ENCODE measurements at places on chromosomes 5 and 9. TPM values are rescaled to one million over a fixed set of nuclear protein-coding genes. Genes with fewer than 3 reads are reported as not detected.

DNA sequence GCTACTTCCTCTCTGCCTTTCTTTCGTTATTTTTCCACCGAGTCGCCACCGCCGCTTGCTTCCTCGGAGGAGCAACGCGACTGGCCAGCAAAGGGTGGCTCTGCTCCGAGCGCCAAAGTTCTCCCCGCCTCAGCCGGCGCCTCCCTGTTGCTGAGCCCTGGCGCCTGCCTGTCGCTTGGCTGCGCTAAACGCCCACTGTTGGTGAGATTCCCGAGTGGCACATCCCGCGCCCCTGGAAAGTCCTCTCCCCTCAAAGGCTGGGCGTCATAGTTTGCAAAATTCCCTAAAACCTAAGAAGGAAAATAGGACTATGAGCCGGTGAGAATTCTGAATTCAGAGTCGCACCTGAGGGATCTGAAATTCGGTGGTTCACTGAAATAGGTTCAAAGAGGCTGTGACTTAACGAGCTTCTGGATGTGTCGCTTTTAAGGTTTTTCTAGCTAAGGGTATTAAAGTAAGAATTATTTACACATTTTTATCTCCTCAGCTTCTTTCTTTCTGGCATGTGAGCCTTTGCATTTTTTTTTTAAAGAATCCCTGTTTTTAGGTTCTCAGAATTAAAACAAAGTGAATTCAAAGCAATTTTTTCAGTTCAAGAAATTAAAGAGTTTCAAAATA lies at the start of gene GRIN3A:
TSS of gene GRIN3A (minus strand) at position 82 of the 618 bp plus-strand sequence. CDS start 668 bp downstream, outside the sequence.
- DNase-seq: peak; percentile 56

- no peak for DNase-seq
Observed at GRCh38 chr9:136039488-136039887, 55.6 kb downstream of the NACC2 start.

DNA sequence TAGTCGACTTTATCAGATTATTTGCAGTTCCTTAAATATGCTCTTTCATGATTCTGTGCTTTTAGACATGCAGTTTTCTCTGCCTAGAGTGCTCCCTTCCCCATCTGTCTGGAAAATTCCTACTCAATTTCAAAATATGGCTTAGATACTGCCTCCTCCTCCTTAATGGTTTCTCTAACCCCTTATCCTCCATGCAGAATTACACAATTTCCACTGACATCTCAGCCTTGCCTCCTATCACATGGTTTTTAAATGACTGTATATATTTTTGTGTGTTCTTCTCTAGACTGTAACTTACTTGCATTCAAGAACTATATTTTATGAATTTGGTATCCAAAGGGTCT lies 85.2 kb downstream of the SLC44A1 start:
- DNase-seq: no peak

GRCh38 chr9:136482046-136482792 lies 621 bp downstream of the SEC16A start:
- no peak for DNase-seq

DNA sequence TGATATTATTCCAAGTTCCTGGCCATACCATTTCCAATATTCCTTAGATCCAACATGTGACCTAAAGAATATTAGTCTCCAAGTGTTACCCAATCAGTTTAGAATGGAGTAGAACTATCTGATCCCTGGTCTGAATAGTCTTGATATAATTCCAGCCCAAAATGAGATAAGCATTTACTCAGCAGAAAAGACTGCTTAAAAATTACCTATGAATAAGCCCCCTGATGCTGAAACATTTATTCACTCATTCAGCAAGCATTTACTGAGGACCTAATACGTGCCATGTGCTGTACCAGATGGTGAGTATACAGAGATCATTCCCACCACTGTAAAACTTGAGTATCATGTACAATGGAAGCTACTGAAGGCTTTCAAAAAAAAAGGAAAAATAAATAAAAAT lies 157.0 kb downstream of the FAM114A2 start:
- DNase-seq: no peak

- no peak for DNase-seq
Observed at GRCh38 chr9:71036501-71036900, 84.9 kb downstream of the TRPM3 start.

DNA sequence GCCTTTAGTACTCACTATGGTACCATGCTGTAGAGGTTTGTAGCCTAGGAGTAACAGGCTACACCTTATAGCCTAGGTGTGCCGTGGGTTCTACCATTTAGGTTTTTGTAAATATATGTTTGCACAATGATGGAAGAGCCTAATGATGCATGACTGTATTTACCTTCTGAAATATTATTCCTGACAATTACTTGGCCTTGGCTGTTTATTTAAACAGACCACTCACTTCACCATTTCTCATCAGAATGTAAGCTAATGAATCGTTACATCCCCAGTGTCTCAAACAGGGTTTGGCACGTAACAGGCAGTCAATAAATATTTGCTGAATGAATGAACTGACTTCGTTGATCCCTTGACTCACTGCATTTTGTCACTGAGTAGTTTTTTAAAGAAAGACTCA lies 93.1 kb downstream of the MED27 start:
- no peak for DNase-seq

- DNase-seq: no peak
Observed at GRCh38 chr5:5666369-5666768, 243.9 kb downstream of the ICE1 start.

- DNase-seq: no peak
Observed at GRCh38 chr5:174259696-174260420, 214.4 kb downstream of the NSG2 start.

- no peak for DNase-seq
Observed at GRCh38 chr5:69242215-69242927, 7.7 kb downstream of the CDK7 start.

DNA sequence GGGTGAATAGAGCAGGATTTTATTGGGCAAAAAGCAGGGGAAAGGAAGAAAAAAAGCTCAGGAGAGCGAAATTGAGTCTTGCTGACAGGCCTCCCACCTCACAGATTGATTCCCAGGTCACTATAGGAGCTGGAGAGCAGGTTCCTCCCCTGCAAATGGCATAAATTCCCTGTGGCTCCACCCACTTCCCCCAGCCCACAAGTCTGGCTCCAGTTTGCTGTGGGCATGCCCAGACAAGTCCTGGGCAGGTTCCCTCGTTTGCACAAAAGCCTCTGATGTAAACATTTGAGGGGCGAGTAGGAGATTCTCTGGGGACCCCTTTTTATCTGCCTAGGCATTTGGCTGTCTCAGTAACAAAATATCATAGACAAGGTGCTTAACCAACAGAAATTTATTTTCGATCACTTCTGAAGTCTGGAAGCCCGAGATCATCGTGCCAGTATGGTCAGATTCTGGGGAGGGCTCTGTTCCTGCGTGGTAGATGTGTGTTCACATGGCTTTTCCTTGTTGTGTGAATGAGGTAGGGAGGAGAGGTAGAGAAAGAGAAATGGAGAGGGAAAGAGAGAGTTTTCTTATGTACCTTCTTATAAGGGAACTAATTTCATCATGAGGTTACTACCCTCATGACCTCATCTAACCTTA lies 614.5 kb downstream of the MAT2B start:
- DNase-seq: no peak

DNA sequence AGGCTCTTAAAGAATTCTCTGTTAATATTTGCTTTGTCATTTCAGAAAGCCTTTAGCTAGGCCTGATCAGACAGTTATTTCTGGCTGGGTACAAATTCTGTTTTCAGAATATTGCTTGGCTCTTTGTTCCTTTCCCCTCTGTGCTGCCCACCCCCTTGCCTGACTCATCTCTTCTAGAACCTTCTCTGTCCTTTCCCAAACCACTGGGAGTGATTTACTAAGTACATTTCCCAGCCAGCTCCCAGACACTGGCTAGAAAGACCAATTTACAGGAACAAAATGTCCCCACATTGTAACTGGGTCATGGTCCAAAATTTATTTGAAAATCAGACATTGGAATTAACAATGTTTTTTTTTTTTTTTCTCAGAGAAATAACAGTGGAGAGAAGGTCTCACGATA lies 133.1 kb upstream of the MAP1B start:
- no peak for DNase-seq

DNA sequence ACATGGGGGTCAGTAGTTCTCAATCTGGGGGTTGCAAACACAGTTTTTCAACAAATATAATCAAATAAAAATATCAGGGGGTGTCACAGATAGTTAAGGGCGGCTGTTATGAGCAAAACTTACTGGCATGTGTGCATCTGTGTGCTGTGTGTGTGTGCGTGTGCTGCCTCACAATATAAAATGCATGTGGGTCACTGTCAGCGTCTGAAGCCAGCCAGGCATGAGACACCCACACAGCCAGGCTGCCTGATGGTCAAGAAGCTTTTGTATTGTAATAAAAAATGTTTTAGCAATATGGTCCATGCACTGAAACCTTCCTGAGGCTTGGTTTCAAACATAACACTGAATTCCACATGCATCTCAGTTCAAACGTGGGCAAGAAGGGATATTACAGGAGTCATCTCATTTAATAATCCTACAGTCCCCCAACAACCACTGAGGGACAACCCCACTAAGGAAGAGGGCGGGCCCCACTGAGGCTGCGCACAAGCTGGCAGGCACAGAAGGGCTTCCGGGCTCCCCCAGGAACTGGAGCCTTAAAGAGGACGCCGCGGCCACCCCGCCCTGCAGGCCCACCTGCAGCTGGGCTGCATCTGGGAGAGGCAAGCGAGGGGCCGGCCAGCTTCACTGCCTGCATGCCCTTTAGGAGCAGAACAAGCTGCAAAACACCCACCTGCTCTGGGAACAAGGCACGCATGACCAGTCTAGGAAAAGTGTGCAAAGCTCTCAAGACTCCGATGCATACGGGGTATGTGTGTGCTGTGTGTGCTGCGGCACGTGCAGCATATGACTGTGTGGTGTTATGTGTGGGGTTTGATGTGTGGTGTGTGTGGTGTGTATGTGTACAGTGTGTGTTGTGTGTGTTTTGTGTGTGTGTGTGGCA lies 14.1 kb downstream of the SEMA4D start:
- DNase-seq: peak; percentile 87

- no peak for DNase-seq
Observed at GRCh38 chr5:38445374-38446028, 110.9 kb downstream of the LIFR start.

DNA sequence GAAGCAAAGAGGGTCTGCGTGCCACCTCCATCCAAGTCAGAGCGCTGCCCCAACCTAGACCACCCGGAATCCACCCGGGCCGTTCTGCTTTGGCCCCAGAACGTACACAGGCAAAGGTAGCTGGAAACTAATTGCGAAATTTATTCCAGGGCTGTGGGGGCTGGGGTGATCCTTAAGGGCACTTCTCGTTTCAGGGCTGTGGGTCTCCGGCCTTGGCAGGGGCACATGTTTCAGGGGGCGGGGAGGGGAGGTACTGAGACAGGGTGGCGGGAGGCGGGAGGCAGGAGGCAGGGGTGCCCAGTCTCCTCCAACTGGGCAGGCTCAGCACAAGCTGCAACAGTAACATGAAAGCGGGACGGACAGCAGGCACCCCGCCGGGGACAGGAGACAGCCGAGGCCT lies 26.1 kb downstream of the NR5A1 start:
- DNase-seq: no peak

GRCh38 chr9:122076117-122076516 lies 17.0 kb downstream of the TTLL11 start:
- no peak for DNase-seq

- DNase-seq: no peak
Observed at GRCh38 chr9:93304574-93305496, 120.9 kb downstream of the WNK2 start.

GRCh38 chr9:17864951-17865350 lies 286.1 kb downstream of the SH3GL2 start:
- DNase-seq: no peak

GRCh38 chr9:98378206-98378780 lies 122.8 kb upstream of the TBC1D2 start:
- no peak for DNase-seq

- no peak for DNase-seq
Observed at GRCh38 chr9:117549444-117549843, 134.6 kb upstream of the ASTN2 start.

DNA sequence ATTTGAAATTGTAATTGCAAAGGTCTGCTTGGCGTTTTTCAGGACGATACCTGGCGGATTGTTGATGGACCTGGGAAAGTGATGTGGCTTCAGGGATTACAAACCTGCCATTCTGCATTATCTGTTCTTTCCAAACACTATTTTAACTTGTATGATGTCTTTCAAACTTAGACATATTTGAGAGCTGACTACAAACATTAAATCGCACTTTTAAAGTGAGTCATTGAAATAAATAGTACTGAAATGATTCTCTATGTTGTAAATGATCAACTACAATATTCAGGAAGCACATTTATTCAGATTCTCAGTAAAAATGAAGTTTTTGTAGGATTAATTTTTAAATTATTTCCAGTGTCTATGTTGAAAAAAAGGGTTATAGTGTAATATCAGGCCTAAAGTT lies 32.3 kb upstream of the TMEM171 start:
- no peak for DNase-seq

GRCh38 chr9:37251452-37251851 lies 131.1 kb downstream of the ZCCHC7 start:
- DNase-seq: no peak

- DNase-seq: no peak
Observed at GRCh38 chr9:136210276-136210675, 5.3 kb upstream of the LHX3 start.

DNA sequence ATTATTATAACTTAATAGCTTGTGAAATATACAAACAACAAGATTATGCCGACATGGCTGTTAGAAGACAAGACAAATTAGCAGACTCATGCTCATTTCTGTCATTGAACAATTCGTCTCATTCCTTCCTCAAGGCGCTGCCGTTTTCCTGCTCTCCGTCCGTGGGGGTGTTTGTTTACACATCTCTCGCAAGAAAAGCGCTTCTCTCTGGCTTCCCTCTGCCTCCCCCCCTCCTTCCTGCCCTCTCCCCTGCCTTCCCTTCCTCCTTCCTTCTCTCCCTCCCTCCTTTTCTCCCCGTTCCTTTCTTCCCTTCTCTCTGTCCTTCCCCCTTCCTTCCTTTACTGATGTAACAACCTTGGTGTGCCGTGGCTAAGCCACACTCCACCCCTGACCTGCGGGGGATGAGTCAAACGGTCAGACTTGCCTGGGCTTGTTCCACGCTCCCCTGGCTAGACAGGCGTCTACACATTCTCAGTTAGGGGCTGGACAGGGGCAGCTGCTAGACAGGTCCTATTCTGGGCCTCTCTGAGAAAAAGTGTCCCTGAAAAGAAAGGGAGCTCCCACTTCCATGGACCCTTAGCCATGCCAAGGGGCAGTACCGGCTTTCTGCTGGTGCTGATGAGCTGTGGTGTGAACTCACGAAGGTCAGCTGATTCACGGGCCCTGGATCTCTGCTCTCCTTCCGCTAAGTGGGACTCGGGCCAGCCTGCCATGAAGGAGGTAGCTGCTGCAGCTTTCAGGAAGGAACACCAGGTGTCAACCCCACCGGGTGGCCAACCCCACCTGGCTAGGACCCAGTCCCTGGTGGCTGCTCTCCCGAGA lies 32.0 kb upstream of the SPTLC1 start:
- DNase-seq: no peak

GRCh38 chr5:95907067-95907705 lies 54.5 kb downstream of the ELL2 start:
- DNase-seq: no peak

Gene PCDHGA5
- 4.2 TPM for total RNA-seq

Gene NUTM2G
- total RNA-seq: not detected

Gene TMEM267
- 8.2 TPM for total RNA-seq

Gene IRGM
- 0.17 TPM for total RNA-seq

Gene EGFLAM
- total RNA-seq: 2.1 TPM

Gene RASGEF1C
- total RNA-seq: 0.17 TPM

Gene SEMA6A
- 106 TPM for total RNA-seq

Gene BASP1
- 10.6 TPM for total RNA-seq

Gene ANXA2R
- total RNA-seq: 2.3 TPM

Gene PCDHB9
- total RNA-seq: 0.26 TPM

Gene FSD1L
- 7.8 TPM for total RNA-seq

Gene CDX1
- 306 TPM for total RNA-seq

Gene SMC2
- 6.6 TPM for total RNA-seq
